ENCODE measurements at places on chromosomes 12 and 14.

DNA sequence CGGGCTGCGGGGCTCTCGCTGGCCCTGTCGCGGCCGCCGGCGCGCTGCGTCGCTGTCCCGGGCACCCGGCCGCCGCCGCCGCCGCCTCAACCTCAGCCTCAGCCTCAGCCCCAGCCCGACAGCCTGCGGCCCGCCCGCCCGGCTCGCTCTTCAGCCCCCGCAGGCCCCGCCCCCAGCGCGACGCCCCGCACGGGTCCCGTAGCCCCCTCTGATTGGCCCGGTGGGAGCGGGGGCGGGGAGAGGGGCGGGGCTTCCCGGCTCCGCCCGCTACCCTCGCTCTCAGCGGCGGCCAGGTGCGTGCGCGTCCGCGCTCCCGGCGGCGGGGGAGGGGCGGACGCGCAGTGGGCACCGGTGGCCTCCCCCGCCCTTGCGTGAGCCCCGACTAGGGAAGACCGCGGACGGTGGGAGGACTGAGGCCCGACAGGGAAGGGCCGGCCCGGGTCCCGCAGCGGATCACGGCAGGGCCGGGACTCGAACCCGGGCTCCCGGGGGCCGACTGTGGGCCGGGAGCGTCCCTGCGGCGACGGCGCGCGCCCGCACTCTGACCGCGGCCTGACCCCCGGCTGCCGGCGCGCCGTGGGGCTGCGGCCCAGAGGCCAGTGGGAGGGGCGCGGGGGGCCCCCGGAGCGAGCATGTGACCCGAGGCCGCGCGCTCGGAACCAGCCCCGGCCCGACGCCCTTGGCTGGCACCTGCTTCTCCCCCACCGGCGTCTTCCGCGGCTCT, at the start of gene PPP1R13B:
PPP1R13B (minus strand) TSS at position 125 of the 724 bp plus-strand sequence. CDS start 268 bp downstream, outside the sequence.
- DNase-seq, result peak; percentile 74

GRCh38 chr14:89476354-89476896, 59.4 kb upstream of the FOXN3 start:
- no peak for DNase-seq

DNA sequence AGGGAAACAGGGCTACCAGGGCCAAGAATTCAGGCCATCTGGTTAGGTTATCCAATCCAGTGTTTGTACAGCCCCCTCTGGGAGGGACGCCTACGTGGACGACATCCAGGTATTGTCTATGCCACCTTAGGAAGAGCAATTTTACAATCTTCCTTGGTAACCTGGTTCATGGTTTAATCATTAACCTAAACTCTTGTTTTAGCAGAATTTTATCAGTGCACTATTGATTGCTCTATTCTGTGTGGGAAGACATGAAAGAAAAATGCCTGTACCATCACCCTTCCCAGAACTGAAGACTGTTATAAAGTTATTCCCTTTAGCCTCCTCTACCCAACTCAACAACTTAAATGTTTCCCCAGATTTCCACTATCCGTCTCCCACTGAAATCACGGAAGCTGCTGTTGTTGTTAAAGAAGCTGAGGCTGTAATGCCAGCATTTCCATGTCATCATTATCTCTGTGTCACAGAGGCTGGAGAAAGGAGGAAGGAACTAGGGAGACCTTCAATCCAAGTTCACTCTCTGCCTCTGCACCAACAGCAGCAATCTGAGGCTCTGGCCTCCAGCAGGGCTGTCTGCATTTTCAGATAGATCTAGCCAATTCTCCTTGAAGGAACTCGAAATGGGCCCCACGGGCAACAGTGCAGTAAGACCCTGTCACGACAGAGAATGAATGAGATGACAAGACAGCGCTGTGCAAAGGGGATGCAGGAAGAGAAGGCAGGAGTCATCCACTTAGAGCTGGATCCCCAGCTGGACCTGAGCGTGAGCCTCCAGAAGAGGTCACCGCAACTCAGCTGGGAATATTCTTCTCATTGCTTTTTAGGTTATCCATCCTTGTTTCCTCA, 183.4 kb upstream of the GZMB start:
- peak; percentile 11 for DNase-seq

DNA sequence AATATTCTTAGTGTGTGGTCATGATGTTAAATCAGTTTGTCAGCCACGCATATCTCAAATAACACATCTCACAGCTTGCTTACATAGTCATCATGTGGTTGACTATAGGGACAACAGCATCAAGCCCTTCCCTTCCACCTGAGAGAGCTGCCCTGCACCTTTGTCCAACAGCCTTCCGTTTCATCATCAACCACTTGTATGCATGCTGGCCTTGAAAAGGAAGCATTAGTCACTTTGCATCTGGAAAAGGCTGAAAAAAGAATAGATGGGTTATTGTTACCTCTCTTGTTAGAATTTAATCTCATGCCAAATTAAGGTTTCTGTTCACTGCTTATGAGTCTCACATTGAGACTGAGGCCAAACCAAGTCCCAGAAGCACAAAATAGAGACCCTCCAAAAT, 1586.5 kb upstream of the SEL1L start:
- no peak for DNase-seq

GRCh38 chr12:92861381-92861780, 67.7 kb downstream of the EEA1 start:
- DNase-seq, result no peak

- no peak for DNase-seq
These were observed 388.5 kb downstream of the PAWR start for GRCh38 chr12:79302162-79302814.

DNA sequence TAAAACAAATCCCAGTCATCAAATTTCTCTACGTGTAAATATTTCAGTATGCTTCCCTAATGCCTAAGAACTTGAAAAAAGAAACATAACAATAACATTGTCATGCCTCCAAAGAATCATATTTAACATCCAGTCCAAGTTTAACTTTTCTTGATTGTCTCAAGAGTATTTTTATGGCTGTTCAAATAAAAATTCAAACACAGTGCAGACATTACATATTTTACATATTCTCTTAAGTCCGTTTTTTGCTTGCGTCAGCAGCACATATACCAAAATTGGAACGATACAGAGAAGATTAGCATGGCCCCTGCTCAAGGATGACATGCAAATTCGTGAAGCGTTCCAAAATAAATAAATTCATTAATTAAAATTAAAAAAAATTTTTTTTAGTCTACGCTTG, 23.3 kb upstream of the EEA1 start:
- no peak for DNase-seq

GRCh38 chr12:28710882-28711281, 438.2 kb upstream of the FAR2 start:
- DNase-seq, result no peak

GRCh38 chr12:31020385-31021166, 53.1 kb upstream of the DDX11 start:
- no peak for DNase-seq

DNA sequence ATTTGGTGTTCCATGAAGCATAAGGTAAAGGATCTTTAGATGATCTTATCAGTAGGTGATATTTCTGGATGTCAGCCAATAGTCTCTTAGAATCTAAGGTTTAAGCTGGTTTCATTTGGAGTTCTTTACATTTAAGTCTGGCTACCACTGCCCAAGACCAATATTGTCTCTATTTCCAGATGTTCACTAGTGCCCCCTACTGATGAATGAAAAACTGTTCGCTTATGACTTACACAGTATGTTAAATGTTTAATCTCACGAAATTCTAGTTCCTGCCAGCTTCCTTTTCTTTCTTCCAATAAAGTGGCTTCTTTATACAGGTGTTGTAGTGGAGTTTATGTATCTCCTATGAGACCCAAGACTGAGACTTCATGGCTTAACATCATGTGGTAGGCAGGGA, 31.8 kb upstream of the MIS18BP1 start:
- no peak for DNase-seq

DNA sequence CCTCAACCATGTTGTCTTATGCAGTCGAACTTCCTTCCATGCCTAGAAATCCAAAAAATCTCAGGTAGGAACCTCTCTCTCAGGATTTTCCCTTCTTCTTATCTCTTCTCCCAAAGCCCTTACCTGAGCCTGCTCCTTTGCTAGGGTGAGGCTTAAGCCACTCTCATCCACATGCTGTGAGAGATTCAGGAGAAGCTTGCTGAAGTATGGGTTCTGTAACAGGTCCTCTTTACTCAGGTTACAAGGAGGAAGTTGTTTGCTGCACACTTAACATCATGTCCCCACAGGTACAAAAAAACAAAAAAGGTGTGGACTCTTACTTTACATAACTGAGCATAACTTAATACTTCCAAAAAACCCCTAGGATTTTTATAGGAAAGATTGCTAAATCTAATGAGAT, 4.5 kb downstream of the HAUS4 start:
- no peak for DNase-seq

GRCh38 chr12:82870771-82871377, 184.2 kb downstream of the TMTC2 start:
- DNase-seq, result no peak

DNA sequence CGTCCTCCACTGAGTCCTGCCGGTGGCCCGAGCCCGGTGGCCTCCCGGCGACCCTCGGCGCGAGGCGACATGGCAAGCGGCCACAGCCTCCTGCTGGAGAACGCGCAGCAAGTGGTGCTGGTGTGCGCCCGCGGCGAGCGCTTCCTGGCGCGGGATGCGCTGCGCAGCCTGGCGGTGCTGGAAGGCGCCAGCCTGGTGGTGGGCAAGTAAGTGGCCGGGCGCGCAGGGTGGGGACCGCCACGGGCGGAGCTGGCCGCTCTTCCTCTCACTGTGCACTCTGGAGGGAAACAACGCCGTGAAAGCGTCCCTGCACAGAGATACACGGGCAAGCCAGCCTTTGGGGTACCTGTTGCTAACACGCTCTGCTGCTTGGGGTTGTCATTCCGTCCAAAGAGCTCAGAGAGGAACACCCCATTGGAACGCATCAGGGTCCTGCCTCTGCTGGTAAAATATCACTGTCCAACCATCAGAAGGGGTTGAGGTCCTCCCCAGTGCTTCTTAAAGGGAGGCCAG, at the start of gene AMDHD1:
AMDHD1 (plus strand) TSS at position 2 of the 513 bp plus-strand sequence; CDS start at position 70, 68 bp downstream.
- peak; percentile 48 for DNase-seq

DNA sequence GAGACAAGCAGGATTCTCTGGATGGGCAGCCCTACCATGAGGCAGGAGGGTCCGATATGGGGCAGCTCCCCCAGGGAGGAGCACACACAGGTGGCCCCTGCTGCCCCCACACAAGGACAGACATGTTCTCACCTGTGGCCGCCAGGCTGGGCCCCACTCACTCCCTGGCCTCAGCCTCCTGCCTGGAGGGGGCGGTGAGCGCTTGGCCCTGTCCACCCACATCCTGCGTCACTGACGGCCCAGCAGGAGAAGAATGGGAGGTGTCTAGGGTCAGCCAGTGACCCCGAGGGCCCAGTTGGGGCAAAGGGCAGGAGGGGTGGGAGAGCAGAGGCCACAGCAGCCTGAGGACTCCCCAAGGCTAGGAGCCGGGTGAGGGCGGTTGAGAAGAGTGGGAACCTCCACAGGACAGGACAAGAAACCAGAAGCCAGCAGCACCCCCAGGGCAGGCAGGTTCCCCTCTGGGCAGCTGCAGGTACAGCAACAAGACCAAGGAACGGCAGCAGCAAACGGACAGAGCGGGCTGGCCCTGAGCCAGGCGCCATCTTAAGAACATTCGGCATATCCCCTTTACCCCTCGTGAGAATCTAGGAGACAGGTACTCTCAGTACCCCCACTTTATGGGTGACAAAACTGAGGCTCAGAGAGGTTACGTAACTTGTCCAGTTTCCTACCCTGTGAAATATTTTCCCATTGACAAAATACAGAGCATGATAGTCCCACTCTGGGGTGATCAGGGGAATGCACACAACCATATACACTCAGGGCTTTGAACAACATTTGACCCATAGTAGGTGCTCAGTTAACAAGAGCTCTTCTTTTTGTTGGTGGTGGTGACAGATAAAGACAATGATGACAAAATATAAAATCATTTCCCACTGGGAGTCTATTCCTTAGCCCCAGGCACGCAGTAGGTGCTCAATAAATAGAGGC, 74.3 kb downstream of the NCOR2 start:
- no peak for DNase-seq

GRCh38 chr12:5492562-5492961, 60.7 kb downstream of the NTF3 start:
- DNase-seq, result no peak

GRCh38 chr14:71070169-71070568, 162.9 kb downstream of the PCNX1 start:
- no peak for DNase-seq

DNA sequence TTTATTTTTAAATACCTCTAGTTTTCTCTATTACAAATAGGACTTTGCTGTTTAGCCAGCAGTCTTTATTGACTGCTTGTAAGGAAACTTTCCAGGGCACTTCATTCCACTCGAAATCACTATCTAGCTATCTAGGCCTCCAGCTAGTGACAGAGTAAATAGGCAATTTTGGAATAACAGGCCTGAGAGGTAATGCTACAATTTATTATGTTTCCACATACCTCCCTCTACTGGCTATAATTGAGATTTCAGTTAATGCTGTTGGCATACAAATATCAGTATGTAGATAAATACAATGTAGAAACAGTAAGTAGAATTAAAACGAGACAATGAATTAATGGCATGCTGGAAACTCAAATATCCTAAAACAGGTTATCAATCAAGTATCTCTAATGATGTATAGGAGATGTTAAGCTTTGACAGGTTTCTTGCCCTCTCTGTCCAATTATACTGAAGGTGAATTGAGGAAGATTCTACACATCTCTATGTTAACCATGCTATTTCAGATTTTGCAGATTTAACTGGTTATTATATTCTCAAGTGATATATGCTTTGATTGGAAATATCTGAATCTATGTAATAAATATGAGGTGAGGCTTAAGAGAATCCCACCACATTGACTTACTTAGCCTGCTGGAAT, 7.2 kb downstream of the DTD2 start:
- DNase-seq, result peak; percentile 36

GRCh38 chr12:93137656-93138612, 208.8 kb upstream of the EEA1 start:
- peak; percentile 61 for DNase-seq

DNA sequence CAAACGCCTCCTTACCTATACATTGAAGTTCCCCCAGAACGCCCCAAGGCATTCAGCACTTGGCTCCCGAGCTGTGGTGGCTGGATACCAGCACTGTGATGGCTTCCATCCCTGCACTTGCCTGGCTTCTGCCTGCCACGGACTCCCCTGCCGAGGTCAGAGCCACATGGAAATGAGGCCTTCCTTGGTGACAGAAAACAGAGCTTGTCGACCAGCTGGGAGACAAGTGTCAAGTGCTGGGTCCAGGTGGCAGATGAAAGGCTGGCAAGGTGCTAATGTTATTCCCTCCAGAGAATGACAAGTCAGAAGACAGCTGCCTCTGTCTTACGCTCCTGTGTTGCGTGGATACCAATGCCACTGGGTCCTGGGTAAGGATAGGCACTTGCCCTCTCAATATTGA, 26.2 kb upstream of the GNG2 start:
- DNase-seq, result no peak

DNA sequence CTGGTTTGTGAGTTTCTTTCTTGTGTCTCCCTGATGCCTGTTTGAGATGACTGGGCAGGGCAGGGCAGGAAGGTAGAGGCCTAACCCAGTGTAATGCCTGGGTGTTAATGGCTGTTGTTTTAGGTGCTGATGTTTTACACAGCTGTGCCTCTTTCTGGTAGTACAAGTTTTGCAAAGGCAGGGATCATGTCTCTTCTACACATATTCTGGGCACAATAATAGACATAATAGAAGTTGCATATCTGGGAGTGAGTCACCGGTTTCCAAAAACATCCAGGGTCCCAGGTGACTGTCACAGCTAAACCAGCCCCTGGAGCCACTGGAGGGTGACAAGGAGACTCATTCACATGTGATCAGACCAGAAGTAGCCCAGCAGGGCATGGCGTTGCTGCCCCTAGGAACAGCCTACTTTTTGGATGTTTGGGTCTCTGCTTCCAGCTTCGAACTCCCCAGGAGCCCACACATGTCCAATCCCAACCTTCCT, 18.1 kb downstream of the TPCN1 start:
- no peak for DNase-seq

Data from H4 (cell line).